GM23338 (cell line): ENCODE measurements at places on chromosomes 4 and X.

DNA sequence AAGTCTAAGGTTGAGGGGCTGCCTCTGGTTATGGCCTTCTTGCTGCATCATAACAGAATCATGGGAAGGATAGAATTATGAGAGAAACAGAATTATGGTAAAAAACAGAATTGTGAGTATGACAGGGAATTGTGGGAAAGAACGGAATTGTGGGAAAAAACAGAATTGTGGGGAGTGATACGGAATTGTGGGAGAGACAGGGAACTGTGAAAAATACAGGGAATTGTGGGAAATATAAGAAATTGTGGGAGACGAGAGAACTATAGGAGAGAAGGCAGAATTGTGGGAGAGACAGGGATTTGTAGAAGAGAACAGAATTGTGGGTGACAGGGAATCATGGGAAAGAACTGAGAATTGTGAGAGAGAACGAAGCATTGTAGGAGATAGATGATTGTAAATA is 159.1 kb downstream of the FRMPD4 start:
- no peak for DNase-seq

DNA sequence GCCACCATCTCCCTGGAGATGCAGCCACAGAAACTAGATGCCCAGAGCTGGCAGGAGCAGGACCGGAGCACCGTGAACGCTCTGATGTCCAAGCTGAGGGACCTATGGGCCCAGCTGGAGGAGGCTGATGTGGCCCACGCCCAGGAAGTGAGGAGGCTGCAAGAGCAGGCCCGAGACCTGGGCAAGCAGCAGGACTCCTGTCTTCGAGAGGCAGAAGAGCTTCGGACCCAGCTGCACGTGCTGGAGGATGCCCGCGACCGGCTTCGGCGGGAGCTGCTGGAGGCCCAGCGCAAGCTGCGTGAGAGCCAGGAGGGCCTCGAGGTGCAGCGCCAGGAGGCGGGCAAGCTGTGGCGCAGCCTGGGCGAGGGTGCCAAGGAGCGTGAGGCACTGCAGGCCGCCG is 14.2 kb downstream of the SMIM10L2A start:
- no peak for DNase-seq

GRCh38 chrX:45233531-45233930 is 32.9 kb upstream of the DIPK2B start:
- DNase-seq, result no peak

- no peak for DNase-seq
Measured at GRCh38 chr4:153427363-153428071, 38.6 kb upstream of the TMEM131L start.

- DNase-seq, result no peak
Measured at GRCh38 chrX:71612256-71612655, 6.1 kb downstream of the CXCR3 start.

GRCh38 chrX:42219231-42219630 is 295.9 kb upstream of the CASK start:
- DNase-seq, result no peak

GRCh38 chrX:28847423-28847822 is 260.2 kb downstream of the IL1RAPL1 start:
- DNase-seq, result no peak

DNA sequence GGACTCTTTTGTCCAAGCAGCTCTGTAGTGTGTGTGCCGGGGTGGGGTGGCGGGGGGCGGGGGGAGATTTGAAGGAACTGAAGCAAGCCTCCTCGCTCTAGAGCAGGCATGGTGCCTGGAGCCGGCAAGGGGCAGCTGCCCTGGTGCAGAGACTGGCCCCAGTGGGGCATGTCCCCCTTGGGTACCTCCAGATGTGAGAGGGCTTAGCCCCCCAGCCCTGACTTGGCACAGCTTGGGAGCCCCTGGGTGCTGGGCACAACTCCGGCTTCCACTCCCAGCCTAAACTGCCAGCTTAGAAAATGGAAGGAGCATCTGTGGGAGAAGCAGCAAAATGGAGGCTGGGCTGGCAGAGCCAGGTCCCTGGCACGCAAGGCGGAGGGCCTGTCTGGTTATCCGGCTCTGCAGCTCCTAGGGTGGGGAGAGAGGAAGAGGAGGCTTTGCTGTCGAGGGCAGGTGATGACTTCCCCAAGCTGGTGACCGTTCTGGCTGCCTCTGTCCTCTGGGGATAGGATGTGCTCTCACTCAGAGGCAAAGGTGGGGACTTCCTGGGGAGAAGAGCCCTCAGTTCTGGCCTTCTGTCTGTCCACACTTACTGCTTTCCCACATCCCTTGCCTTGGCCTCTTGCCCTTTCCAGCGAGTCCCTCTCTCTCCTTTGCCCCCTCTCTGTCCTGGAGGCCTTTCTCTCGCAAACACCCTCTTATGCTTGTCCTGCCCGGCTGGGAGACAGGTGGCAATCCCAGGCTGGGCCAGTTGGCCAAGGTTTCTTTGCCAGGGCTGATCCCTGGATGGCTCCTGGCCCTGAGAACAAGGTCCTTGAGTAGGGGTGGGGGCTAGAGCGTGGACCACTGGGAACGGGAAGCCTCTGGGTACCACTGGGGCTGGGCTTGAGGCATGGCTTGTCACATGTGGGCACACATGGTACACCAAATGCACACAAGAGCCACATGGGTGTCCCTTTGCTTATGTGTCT is 2.0 kb downstream of the DLG3 start:
- DNase-seq, result no peak

- peak; percentile 62 for DNase-seq
Measured at GRCh38 chr4:37889849-37890800, 759 bp upstream of the TBC1D1 start.

DNA sequence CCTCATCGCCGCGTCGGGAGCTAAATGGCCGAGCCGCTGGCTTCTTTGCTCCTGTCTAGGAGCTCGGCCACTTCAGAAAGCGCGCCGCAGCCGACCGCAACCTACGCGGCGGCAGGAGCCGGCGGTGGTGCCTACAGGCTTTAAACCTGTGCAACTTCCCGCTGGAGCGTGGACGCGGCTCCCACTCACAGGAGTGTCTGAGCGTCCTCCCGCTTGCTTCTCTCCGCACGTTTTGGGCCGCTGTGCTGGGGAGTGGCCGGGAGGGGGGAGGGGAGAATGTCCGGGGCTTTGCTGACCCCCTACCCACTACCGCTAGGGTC is 1.0 kb downstream of the NHSL2 start:
- peak; percentile 38 for DNase-seq

DNA sequence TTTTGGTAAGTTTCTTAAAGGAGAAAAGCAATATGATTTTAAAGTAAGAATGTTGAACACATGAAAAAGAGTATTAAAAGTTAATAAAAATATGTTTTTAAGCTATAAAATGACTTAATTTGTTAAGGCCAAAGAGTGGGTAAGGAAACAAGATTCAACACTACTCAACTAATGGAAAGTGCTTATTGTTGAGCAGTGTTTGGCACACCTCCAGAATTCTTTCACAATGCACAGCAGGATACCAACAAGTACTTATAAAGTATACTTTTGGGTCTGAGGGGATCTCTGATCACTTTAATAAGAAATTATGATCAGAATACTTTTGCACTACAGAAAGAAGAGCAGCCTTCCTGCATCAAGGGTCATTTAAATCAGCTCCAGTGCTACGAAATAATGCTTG is 5.9 kb downstream of the LAMP2 start:
- no peak for DNase-seq

DNA sequence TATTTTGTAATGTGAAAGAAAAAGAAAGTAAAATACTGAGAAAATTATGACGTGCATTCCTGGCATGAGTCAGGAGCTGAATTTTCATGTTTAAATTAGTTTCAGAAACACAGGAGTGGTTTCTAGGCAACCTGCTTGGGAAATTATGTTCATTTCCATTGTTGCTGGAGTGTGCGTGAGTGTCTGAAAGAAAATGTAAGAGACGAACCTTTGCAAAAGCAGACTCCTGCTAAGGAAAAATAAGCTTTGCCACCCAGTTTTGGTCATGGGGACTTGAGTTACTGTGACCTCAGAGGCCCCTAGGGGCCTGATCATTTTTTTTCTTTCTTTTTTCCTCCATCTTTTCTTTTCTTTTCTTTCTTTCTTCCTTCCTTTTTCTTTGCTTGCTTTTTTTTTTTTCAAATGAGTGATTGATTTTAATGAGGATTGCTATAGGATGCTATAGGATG is 18.8 kb upstream of the CHRNA9 start:
- no peak for DNase-seq

- no peak for DNase-seq
Measured at GRCh38 chr4:107060388-107060787, 24.3 kb upstream of the DKK2 start.

DNA sequence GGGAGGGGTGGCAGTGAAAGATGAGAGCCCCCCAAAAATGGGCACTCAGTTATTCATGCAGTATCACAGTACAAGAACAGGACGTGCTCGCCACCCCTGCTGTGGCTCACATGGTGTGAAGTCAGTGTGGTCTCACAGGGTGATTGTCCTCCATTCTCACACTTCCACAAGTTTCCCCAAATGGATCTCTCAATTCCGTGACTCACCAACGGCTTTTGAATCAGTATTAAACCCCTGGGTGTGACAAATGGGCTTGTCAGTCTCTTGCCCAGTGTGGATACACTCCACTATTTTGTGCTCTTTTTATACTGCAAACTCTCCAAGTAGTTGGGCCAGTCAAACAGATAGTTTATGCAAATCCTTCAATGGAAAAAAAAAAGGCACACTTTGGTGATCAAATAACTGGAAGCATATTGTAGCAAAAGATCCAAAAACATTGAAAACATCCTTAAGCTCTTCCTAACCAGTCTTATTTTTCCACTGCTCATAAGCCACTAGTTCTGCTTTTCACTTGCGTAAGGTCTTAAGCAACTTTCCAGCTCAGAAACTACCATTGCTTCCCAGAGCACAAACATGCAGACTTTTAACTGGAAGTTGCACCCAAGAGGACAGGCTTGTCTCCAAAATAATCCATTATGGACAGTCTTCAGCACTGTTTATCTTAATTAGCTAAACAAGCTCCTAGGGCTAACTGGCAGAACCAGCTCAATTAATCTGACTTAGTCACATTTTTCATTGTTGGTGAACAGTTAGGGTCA is 365.7 kb downstream of the PPP3CA start:
- no peak for DNase-seq

DNA sequence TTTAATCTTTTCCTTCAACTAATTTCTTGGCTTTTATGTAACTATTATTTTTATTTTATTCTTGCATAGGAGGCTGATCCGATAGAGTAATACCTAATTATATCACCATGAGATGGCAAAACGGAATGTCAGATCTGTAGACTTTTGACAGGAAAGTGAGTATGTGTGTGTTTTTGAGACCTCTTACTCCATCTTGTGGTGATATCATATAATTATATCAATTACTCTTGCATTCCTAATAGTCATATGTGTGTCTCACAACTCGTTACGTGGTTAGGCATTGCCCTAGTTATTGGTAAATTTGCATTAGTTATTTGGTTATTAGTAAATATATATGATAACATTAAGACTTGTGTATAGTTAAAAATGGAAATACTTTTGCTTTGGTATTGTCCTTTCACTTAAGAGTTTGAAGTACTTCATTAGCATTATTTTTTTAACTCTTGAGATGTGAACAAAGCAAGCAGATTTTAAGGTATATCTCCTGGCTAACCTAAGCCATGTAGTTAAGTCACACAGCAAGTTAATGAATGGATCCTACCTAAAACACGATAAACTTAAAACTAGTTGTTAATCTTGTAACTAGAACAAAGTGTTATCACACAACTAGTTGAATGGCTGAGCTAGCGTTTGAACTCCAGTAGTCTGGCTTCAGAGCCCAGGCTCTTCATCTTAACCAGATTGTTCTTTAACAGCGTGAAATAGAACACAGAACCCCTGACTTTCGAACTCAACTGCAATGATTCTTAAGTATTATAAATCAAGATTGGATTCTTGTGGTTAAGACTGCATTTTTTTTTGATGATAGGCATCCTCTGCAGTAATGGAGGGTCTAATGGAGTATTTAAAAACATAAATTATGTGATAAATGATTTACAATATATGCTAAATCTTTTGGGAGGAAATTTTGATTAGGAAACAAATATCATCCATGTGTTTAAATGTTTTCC is 67.1 kb downstream of the PGRMC2 start:
- peak; percentile 41 for DNase-seq

- DNase-seq, result peak; percentile 57
Measured at GRCh38 chrX:53048169-53049126, at the start of gene GPR173. GPR173 (plus strand) TSS chrX:53048789; CDS start chrX:53076622, 27,833 bp downstream.

- DNase-seq, result peak; percentile 40
Measured at GRCh38 chr4:76585272-76585671, 150.2 kb downstream of the SHROOM3 start.

GRCh38 chr4:175034007-175034406 is 115.8 kb downstream of the ADAM29 start:
- DNase-seq, result peak; percentile 38

DNA sequence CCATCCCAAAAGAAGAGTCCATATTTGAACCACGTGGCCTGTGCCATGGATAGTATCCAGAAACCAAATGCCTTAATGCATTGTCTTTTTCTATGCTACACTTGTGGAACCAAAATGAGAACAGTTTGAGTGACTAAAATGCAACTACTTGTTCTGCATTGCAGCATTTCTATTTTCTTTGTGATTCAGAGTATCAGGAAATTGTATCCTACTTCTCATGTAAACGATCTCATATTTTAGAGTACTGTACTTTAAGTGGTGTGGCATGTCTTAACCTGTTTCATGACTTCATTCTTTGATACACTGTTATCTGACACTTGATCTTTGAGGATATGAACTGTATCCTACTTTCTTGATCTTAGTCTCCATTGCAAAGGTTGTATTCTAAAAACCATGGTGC is 167.2 kb upstream of the WDR1 start:
- no peak for DNase-seq

GRCh38 chrX:97332963-97333362 is 449.3 kb downstream of the RPA4 start:
- DNase-seq, result no peak

DNA sequence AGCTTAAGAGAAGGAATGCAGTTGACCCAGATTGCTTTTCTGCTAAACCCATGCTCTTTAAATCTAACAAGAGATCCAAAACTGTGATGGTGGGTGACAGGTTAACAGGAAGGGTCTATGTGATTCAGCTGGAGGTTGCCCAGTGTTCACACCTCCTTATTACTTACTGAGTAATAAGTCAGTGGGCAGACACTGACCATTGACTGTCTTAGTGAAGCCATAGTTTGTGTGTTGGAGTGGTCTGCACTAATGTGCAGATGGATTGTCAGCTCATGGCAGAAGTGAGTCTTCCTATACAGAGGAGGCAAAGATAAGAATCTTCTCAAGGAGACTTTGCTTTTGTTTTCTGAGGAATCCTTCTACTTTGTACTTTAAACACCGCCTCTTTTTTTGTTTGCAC is 15.2 kb upstream of the RUFY3 start:
- no peak for DNase-seq

DNA sequence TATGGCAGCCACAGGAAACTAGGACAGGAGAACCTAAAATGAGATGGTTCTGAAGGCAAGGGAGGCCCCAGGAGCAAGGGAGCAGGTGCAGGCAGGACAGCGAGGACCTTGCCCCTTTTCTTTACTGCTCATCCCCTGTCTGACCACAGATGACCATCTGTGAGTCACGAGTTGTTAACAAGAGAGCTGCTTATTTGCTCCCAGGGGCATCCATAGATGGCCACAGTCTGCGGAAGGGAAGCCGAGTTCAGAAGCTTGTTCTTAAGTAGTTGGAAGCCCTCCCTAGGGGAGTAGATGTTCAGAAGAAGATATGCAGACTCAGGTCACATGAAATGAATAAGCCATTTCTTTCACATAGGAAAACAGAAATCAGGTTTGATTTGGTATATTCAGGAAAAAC is 69.4 kb downstream of the EVC2 start:
- DNase-seq, result no peak

GRCh38 chr4:148376151-148376550 is 66.1 kb downstream of the NR3C2 start:
- DNase-seq, result no peak

GRCh38 chr4:1080961-1081688 is 32.2 kb downstream of the RNF212 start:
- DNase-seq, result peak; percentile 34
